Activated T-helper 1 cell treated with Interleukin-2 at 50 U/mL for 16 hours (primary cell): ENCODE measurements at places on chromosomes 1 and 21.

DNA sequence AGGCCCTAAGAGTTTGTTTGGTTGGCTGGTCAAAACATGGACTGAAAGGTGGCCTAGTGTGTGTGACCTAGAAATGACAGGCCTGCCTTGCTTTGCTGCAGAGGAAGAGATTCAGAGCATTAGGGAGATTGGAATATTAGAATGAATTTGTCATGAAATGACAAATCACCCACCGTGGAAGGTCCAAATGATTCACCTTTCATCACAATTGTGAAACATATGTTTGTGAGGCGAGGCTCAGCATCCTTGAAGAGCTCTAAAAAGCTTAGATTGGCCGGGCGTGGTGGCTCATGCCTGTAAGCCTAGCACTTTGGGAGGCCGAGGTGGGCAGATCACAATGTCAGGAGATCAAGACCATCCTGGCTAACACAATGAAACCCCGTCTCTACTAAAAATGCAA, 5.5 kb downstream of the LCE1B start:
- DNase-seq, result no peak

DNA sequence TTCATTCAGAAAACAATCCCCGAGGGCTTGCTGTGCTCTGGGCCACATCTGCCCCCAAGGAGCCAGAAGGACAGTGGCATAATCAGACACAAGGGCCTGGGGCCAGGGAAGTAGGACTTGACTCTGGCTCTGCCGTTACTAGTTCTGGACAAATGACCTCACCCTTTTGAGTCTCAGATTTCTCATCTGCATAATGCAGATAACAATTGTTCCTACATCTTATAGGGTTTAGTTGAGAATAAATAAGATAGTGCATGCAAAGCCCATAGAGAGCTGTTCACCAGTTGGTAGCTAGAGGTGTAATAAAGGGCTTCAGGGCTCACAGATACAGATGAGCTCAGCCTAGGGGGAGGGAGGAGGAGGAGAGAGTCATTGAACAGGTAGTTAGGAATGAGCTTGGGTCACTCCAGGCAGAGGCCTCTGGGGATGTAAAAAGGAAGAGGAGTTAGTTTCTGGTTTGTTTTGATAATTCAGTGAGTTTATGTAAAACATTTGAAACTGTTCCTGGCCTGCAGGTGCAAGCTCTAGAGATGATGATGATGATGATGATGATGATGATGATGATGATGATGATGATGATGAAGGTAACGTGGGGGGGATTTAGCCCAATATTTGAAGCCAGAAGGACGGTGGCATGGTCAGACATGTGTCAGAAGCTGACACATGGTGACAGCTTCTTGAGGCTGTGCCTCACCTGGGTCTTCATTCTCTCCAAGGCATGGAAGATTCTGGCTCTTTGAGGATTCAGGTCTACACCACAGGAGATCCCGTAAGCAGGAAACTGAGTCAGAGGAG, 858 bp downstream of the LACTBL1 start:
- DNase-seq, result no peak

DNA sequence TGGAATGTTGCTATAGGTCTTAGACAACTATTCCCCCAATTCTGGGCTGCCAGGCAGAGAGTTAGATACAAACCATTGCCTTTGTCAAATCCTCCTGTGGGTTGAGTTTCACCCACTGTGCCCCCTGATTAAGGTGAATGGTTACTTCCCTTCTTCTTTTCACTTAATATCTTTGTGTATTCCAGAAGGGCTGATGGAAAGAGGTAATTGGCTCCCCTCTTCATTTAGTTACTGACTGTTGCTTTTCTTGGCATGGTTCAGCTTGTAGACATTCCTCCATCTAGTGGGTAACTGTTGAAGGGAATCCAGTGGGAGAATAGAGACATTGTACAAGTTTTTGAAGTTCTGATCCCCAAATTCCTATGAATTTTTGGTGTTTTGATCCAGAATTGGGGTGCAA, 43.8 kb upstream of the MACF1 start:
- DNase-seq, result no peak

- DNase-seq, result no peak
These were observed 145.5 kb upstream of the IRF2BP2 start for GRCh38 chr1:234755449-234755863.

- no peak for DNase-seq
These were observed 64.5 kb upstream of the CHRM3 start for GRCh38 chr1:239321877-239322276.

- no peak for DNase-seq
These were observed 442.6 kb downstream of the PRDM2 start for GRCh38 chr1:14142397-14143100.

- no peak for DNase-seq
These were observed 240.2 kb upstream of the PTBP2 start for GRCh38 chr1:96481409-96481808.

- DNase-seq, result no peak
These were observed 4.1 kb upstream of the AHCYL1 start for GRCh38 chr1:109980324-109981003.

DNA sequence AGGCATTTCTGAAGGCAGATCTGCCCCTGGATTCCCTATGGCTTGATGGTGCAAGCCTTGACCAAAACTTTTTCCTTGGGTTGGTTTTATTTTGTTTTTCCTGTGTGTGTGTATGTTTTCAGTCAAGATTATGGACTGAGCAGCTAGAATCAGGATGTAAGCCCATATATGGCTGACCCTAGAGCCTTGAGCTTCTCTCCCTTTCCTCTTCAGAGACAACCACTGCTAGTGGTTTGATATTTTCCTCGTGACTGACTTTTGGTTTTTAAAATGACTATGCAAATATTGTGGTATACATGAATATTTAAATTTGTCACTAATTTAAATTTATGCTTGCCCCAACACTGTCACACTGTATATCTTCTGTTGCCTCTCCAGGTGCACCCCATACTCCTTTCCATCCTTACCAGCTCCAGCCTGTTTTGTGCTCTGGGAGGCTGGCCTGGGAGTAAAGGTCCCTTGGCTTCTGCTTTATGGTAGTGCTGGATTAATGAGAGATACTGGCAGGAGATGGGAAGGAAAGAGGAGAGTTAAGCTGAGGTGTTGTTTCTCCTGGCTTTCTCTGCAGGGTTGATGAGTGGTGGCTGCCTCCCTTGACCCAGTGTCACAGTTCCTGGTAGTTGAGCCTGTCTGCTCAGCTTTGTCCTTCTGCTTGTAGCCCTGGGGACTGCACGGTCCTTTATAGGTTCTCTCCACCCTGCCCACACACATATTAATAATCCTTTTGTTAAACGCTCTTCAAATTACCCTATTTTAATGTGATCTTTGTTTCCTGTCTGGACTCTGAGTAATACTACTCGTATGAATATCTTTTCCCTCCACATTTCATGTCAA, 44.4 kb downstream of the RWDD3 start:
- DNase-seq, result no peak

GRCh38 chr1:58324558-58324957, 222.0 kb downstream of the OMA1 start:
- no peak for DNase-seq

DNA sequence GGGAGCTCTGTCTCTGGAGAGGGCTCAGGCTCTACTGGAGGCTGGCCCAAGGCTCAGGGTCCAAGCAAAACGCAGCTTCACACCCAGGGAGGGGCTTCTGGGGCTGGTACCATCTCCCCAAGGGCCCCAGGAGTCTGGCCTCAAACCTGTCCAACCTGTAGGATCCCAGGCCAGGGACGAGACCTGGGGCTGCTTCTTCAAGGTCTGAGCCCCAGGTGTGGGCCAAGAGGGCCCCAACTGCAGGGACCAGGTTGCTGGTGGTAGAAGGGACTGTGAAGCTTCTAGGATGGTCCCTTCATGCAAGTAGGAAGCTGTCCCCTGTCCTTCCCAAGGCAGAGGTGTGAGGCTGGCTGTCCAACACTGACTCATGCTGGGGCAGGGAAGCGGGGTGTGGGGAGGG, 7.8 kb upstream of the MMEL1 start:
- DNase-seq, result no peak

- no peak for DNase-seq
These were observed 122.0 kb downstream of the LMO4 start for GRCh38 chr1:87450615-87451209.

GRCh38 chr1:118692143-118692542, 296.0 kb downstream of the TBX15 start:
- DNase-seq, result no peak

DNA sequence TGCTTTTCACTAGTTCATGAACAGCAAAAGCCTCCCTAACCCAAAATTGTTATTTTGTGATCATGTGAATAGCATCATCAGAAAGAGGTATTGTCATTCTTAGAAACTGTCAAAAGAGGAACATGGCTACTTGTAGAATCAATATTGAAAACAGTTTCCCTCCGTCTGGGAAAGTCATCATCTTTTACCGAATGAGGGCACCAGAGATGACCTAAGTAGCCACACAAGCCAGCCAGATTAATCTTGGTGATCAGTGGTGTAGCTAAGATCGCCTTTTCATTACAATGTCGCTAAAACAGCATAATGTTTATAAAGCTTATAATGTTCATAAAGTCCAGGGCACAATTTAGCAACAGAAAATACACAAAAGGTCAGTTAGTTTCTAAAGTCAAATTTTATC, 136.1 kb downstream of the SIPA1L2 start:
- DNase-seq, result no peak

DNA sequence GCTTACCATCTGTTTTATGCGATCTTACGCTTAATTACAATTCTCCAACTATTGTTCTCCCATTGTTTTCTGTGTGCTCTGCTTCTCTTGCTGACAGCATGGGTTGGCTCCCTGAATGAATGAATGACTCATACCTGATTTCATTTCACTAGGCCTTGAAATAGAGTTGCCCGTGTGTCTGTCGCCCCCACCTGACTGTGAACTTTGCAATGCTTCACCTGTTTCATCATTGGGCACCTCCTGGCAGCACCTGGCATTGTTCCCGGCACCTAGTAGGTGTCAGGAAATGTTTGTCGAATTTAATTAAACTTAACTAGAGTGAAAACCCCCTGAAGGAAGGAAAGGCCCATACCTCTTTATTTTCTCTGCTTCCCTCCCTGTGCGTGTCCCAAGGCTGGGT, 120.5 kb upstream of the KLHDC7A start:
- DNase-seq, result no peak

DNA sequence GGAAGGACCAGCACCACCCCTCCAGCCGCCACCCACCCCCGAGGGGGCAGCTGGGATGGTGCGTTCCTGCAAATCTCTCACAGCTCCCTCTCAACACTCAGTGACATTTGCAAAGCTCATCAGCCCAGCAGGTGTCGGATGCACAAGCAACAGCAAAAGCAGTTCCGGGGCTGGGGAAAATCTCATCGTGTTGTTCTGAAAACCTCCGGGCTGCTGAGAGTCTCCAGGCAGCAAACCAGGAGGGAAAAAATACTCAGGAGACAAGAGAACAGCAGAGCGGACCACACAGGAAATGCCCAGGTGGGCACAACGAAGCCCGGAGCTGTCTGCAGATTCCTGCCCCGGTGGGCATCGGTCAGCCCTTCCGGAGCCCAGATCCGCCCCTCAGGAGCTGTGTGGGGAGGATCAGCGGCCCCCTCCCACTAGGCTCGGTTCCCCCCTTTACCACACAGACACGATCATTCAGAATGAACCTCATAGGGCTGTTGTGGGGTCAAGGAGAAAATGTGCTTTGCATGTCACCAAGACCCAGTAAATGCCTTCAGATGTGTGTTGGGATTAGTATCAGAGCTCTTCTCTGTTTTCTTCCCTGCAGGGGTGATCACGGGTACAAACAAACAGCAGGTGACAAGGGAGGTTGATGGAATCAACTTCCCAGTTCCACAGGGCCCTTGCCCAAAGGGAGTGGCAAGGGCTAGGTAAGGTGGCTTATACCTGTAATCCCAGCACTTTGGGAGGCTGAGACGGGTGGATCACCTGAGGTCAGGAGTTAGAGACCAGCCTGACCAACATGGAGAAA, 127.0 kb upstream of the TIAM1 start:
- no peak for DNase-seq
